Tongue (tissue), 3 donors: ENCODE measurements at places on chromosomes 3 and 15.

DNA sequence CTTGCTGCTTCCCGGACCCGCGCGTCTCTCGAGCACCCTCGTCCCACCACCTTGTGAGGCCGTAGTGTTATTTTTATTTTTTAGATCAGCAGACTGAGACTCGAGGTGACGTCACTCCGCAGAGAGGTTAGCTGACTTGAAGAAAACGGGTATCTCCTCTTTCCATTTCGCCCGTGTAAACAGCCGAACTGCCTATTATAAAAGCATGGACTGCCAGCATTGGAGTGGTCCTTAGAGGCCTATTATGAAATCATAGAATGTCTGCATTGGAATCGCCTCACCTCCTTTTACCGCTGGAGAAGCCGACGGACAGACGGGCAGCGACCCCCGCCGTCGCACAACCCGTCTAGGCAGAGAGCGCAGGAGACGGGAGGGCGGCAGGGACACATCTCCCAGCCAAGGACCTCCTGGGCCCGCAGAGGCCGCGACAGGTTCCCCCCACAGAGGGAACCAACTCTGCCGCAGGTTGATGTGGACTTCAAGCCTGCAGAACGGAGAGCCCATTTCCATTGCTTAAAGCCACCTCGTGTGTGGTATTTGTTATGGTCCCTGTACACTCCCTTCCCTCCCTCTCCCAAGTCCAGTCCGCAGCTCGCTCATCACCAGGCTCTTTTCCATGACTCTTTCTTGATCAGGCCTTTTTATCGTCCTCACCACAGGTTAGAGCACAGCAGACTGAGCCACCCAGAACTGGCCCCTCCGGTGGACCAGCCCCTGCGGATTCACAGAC, 540 bp upstream of the PPP1R2 start:
- peak; percentile 41 for DNase-seq

- no peak for DNase-seq
These were observed 24.0 kb downstream of the ZNF148 start for GRCh38 chr3:125351152-125351551.

- peak; percentile 22 for DNase-seq
These were observed 140.7 kb upstream of the PLXND1 start for GRCh38 chr3:129747136-129747535.

- peak; percentile 43 for DNase-seq
These were observed 37.9 kb upstream of the TNFAIP8L3 start for GRCh38 chr15:51132384-51133139.

DNA sequence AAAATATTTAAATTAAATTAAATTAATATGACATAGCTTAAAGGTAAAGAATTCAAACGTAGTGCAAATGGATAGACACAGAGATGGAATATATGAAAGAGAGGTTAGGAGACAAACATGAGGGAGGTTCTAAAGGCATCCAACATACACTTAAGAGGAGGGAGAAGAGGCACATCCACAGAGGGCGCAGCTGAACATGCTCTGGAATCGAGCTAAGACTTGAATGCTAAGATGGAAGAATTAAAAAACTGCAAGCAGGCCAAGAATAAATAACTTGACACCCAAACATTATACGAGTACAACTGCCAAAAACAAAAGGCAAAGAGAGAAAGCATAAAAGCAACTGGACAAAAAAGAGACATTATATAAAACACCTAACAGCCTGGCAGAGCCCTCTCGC, 9.1 kb upstream of the PRR20G start:
- no peak for DNase-seq

DNA sequence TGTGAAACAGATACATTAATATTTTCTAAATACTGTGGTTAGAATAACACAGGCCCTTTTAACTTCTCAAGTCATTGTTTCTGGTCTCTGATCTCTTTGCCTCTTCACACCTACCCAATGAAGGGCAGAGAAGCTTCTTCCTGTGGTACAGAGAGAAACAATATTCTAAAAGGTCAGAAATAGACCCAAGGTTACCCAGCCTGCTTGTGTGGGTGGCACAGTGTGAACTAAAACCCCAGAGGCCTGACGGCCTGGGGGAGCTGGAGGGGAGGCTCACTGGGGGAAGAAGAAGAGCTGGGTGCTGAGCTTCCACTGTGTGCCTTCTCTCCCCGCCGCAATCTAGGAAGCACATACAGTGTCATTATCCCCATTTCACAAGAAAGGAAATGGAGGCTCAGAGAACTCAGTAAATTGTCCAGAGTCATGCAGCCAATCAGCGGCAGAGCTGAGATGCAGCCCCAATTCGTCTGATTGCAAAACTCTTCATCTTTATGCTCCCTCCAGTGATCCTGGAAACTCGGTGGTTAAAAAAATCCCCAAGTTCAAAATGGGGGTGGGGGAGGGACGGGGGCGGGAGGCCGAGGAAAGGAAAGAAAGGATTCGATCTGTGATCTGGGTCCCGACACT, 64.1 kb upstream of the HEG1 start:
- no peak for DNase-seq

DNA sequence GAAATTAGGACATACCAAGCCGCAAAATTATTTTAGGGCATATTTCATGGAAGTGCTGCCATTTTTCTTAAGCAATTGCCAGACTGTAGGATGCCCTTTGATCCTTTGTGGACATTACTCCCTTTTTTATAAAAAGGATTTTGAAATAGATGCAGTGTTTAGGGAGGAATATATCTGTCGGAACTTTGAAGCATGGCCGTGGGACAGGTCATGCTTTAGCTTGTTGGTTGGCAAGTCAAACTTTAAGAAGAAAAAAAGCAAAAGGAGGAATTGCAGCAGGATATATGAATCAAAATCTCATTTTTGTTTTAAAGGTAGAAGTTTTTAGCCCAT, 122.1 kb downstream of the MCTP2 start:
- no peak for DNase-seq

GRCh38 chr15:84600331-84600686, 500 bp upstream of the ZSCAN2 start:
- peak; percentile 88 for DNase-seq

DNA sequence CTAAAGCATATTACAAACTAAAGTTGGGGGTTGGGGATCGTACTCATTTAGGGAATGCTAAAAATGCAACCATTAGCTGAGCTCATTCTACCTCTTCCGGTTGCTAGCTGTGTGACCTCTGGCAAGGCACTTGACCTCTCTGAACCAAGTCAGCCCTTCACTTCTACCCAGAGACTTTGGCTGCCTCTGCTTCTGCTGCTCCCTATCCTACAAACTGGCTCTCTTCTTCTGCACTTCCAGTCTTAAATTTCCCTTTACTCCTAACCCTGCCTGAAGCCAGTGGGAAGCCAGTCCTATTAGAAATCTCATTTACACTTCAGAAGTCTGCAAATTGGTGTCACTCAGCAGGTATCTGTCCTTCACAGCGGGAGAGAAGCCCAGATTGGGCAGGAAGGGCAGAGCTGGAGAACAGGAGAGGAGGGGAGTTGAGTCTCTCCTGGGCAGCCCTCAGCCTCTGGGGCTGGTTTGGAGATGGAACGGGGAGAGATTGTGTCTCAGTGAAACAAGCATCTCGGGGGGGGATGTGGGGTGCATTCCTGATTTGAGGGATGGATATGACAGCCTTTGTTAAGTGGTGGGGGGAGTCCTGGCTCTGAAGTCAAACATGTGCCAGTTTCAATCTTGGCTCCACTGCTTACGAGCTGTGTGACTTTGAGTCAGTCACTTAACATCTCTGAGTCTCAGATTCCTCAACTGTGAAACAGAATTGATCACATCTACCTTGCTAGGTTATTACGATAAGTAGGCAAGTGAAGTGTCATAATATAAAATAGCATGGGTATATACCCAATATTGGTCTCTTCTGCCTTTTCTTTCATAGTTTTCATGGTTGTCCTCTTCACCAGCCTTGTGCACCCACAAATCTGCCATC, 7.8 kb upstream of the AEN start:
- no peak for DNase-seq

GRCh38 chr3:134059671-134060560, 30.2 kb upstream of the SLCO2A1 start:
- DNase-seq: no peak

DNA sequence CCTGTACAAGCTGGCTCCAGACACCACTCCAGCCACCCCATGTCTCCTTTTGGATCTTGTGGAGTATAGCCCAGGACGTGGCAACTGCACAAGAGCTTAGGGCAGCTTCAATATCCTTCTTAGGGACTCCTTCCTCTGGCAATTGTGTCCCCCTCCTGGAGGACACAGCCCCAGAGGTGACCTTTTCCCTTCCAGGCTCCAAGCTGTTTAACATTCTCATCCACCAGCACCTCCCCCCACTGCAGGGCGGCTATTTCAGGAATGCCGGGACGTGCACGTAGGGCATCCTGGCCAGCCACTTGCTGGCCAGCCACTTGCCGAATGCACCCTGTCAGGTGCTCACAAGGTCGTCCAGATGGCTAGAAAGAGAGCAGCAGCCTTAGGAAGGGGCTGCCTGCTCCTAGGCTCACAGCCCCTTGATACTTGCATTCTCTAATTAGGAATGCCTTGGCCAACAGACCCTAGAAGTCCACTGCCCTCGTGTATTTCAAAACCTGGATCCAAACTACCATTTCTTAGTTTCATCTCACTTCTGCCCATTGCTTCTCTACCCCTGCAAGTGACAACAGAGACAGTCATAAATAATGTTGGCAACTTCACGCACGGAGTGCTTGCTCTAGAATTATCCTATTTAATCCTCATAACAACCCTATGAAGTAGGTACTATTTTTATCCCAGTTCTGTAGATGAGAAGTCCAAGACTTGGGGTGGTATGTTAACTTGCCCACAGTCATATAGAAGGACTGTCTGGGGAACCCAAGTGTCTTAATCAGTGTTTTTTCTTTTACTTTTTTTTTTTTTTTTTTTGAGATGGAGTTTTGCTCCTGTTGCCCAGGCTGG, 24.5 kb upstream of the IDH2 start:
- peak; percentile 40 for DNase-seq

DNA sequence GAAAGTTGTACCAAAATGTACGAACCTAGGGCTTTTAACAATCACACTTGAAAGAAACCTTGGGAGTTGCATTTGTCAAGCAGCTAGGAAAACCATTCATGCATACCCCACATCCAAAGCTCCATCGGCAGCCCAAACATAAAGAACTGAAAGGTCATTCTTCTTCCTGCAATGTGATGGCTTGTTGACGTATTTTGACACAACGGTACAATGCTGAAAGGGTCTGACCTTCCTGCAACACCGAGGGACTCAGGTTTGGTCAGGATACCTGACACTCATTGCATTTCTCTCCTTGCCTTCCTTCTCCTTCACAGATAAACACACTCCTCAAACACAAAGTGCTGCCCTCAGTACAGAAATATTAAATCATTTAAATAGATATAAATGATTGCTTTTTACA, 145.5 kb downstream of the CDIN1 start:
- DNase-seq: no peak

DNA sequence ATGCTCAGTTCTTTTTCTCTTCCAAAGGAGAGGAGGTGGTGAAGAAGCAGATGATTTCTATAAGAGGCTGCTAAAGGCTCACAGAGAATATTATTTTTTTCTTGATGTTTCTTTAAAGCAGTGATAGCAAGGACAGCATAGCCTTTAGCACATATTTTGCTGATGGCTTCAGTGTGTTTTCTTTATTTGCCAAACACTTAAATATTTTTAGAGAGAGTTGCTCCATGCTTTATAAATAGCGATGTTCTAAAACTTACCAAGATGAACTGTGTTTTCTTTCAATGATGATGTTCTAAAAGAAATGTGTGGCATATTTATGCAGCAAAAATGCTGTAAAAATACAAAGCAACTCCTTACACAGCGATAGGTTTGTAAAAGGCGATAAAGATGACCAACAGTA, 11.8 kb upstream of the KCNAB1 start:
- DNase-seq: no peak

- peak; percentile 34 for DNase-seq
These were observed 110.1 kb downstream of the DNAH12 start for GRCh38 chr3:57434041-57434440.

DNA sequence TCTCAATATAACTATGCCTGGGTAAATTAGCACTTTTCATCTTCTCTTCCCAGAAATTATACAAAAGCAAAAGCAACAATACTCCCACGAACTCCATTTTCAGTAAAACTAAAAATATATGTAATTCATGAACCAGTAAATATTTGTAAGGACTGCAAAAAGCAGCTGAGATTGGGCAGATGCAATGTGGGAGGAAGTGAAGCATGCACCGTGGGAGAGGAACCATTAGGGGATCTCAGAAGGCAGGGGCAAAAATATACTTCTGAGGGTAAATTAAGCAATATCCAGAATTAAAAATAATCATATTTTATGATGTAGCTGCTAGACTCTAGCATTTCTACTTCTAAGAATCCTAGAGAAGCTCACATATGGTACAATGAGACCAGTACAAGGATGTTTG, 20.2 kb downstream of the CFAP91 start:
- no peak for DNase-seq

- DNase-seq: no peak
These were observed 88.8 kb downstream of the ANO10 start for GRCh38 chr3:43533009-43533408.

DNA sequence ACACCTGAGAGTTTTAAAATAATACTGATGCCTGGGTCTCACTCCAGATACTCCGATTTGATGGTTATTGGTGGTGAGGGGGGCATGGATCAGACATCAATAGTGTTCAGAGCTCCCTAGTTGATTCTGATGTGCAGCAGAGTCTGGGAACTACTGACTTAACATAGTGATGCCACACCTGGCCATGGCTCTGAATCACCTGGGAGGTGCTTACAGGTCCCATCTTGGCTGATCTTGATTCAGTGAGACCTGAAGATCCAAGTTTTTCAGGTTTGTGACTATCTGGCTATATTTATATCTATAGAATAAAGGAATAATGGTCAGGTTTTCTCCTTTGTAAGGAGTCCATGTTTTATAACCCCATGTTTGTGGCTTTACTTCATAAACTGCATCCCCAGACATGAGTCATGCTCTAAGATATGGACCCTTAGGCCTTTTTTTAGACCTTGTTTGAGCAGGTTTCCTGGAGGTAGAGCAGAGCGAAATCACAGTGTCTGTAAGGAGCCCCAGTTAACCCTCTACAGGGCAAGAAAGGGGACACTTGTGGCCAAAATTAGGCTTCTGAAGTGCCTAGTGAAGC, 101.4 kb downstream of the LARS2 start:
- DNase-seq: no peak

DNA sequence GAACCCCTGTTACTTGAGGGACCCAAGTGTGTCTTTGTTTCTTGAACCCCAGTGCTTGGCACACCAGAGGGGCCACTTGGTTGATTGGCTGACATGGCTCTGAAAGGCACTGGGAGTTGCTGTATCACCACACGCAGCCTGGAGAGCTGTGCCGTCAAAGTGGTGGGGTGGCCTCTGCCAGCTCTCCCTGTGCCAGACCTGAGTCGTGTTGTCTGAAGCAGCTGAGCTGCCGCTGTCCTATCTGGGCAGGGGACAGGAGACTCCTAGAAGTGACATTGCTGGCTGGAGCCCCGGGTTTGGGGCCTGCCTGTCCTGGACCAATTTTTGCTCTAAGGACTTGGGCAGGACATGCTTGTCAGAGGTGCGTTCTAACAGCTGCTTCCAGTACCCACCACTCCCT, 5.5 kb upstream of the SNX22 start:
- no peak for DNase-seq

DNA sequence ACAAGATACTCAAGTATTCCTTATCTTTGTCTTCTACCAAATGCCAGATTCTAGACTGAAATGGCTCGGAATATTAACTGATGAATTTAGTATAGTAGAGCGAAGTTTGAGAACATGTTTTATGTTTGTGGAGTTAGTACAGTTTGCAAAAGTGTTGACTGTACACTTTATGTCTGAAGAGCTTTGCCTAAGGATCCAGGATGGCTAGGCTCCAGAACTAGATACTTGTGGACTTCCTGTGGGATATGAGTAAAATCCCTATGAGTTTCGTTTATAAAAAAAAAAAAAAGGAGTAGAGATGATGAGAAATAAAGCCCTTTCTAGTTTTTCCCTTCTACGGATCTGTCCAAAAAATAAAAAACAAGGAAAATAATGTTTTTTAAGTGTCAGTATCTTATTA, 96.7 kb downstream of the TP63 start:
- peak; percentile 46 for DNase-seq

GRCh38 chr3:23253214-23253613, 50.1 kb downstream of the UBE2E2 start:
- no peak for DNase-seq
